Esophagus muscularis mucosa (tissue), 4 donors: ENCODE measurements at places on chromosomes 5 and 9. TPM values are rescaled to one million over a fixed set of nuclear protein-coding genes. Genes with fewer than 3 reads are reported as not detected.

- DNase-seq: no peak
- no peaks in the 10 kb centered on the region for H3K4me1 ChIP-seq
- no peak overlapping the region for H3K4me3 ChIP-seq
- no peak overlapping the region for H3K27ac ChIP-seq
- no peaks in the 10 kb centered on the region for H3K27me3 ChIP-seq
Measured at GRCh38 chr9:118473521-118473920, 769.3 kb downstream of the TLR4 start.

DNA sequence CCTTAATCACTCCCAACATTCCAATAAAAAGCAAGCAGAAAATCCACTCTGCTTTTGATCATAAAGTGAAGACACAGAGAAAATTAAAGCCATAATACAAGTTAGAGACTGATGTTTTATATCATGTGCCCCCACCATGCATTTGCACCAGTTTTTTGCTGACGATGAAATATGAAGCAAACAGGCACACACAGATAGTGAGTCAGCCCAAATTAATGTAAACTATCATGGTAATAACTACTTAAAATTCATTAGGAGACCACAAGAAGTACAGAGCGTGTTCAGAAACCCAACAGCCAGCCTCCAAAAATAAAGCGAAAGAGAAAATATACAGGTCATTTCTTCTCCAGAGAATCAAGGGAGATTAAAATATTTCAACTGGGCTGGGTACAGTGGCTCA is 46.4 kb upstream of the KDM4C start:
- DNase-seq: no peak
- H3K4me1 ChIP-seq: peaks cover 8% of the 10 kb centered on the region
- H3K27ac ChIP-seq: no peak overlapping the region
- no peaks in the 10 kb centered on the region for H3K36me3 ChIP-seq
- no peak overlapping the region for H3K4me3 ChIP-seq

DNA sequence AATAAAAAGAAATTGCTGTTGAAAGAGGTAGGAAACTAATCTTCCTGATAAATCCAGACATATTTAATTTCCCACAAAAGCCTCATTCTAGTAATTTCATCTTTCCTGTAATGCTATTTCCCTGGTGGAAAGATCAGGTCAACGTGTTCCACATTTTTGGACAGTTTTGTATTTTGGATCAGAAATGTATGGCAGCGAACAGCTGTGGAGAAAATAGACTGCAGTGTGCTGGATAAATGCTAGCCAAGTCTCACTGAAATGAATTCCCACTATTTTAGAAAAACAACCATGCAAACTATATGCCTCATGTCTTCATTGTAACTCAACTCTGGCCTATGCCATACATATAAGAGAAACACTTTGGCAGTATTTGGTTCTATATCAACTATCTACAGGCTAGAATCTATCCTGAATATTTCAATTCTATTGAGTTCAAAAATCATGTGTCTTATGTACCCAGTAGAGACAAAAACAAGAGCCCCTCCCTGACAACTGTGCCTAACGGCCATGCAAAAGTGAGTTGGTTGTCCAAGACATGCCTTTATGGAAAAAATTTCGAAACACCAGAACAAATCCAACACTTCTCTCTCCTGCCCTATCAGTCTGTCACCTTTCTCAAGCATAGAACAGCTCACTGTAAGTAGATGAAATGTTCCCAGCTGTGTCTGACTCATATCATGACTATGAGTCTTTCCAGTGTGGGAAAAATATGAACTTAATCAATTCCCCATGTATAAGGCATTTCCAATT is 191.3 kb upstream of the NREP start:
- no peak for DNase-seq
- H3K27ac ChIP-seq: no peak overlapping the region
- no peak overlapping the region for H3K4me3 ChIP-seq
- no peaks in the 10 kb centered on the region for H3K27me3 ChIP-seq

The TAF11L10 gene
- total RNA-seq: not detected

The CCNJL gene
- total RNA-seq: 2.5 TPM

DNA sequence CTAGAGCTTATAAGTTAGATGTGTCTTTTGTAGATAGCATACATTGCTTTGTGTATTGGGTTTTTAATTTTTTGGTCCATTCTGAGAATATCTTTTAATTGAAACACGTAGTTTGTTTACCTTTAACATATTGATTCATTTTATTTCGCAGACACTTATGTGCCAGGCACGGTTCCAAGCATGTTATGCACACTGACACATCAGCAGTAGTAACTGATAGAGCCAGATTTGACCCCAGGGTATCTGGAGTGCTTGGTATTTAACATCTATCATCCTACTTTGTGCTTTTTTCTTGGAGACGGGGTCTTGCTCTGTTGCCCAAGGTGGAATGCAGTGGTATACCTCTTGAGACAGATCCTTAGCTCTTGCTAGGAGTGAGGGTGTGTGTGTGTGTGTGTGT is 71.9 kb downstream of the USP20 start:
- H3K4me3 ChIP-seq: no peak overlapping the region
- H3K4me1 ChIP-seq: peaks cover 20% of the 10 kb centered on the region
- no peak for DNase-seq
- no peak overlapping the region for H3K27ac ChIP-seq
- H3K27me3 ChIP-seq: no peaks in the 10 kb centered on the region

- peak; percentile 88 for DNase-seq
- H3K27me3 ChIP-seq: no peaks in the 10 kb centered on the region
Measured at GRCh38 chr5:143649937-143650621, 161.9 kb upstream of the HMHB1 start.

DNA sequence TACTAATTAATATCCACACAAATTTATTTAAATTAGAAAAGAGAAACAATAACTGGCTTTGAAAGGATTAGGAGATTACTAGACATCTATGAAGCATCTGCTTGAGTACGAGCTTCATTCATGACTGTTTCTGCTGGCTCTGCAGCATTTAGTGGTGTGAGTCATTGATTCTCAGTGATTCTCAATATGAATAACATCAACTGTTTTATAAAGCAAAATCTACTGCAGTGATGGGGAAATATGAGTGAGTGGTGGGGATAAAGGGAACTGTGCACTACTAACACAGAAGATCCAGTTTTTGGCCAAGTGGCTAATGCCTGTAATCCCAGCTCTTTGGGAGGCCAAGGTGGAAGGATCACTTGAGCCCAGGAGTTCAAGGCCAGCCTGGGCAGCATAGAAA is 8.4 kb downstream of the FNBP1 start:
- H3K36me3 ChIP-seq: no peaks in the 10 kb centered on the region
- peaks cover 36% of the 10 kb centered on the region for H3K4me1 ChIP-seq
- no peaks in the 10 kb centered on the region for H3K27me3 ChIP-seq
- H3K27ac ChIP-seq: peak overlapping the region; percentile 97
- H3K4me3 ChIP-seq: no peak overlapping the region

The MEGF10 gene
- 2.9 TPM for total RNA-seq

DNA sequence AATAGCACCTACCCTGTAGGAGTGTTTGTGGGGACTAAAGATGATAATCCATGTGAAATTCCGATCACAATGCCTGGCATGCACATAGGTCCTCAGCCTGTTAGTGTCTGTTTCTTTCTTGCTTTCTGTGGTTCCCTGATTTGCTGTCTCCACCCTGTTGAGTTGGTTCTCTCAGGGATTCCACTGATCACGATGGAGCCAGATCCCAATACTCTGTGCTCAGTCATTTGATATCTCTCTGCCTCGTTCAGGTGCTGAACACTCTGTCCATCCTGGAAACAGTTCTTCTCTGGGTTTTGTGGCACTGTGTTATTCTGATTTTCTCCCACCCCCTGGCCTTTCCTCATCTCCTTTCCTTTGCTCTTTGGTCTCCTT is 60.8 kb downstream of the ARHGAP26 start:
- H3K27me3 ChIP-seq: no peaks in the 10 kb centered on the region
- H3K4me1 ChIP-seq: peaks cover 61% of the 10 kb centered on the region
- H3K4me3 ChIP-seq: no peak overlapping the region
- no peak overlapping the region for H3K27ac ChIP-seq

The ADAMTS6 gene
- 2.5 TPM for total RNA-seq

The PCDHGB2 gene
- total RNA-seq: 3.2 TPM

DNA sequence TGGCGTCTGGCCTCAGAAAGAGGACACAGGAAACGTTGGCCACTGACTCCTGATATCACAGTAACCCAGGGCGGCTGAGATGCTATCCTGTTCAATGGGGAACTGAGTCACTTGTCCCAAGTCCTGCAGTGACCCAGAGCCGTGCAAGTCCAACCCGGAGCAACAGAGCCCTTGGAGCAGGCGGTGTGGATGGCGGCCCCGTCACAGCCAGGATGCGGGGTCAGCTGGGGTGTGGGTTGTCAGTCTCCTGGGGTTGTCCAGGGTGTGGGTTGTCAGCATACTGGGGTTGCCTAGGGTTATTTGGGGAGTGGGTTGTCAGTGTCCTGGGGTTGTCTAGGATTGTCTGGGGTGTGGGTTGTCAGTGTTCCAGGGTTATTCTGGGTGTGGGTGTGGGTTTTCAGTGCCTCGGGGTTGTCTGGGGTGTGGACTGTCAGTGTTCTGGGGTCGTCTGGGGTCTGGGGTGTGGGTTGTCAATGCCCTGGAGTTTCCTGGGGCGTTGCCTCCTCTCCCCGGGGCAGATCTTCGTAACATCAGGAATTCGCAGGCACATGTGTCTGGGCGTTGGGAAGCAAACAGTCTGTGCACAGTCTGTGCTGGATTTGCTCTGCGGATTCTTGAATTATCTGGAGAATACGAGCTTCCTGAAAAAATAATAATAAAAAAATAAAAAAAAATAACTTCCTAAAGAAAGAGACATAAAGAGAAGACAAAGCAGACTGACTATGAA is 257.5 kb downstream of the PARP8 start:
- no peak overlapping the region for H3K27ac ChIP-seq
- no peak overlapping the region for H3K4me3 ChIP-seq
- H3K27me3 ChIP-seq: peaks cover 17% of the 10 kb centered on the region
- H3K36me3 ChIP-seq: no peaks in the 10 kb centered on the region
- no peaks in the 10 kb centered on the region for H3K4me1 ChIP-seq

DNA sequence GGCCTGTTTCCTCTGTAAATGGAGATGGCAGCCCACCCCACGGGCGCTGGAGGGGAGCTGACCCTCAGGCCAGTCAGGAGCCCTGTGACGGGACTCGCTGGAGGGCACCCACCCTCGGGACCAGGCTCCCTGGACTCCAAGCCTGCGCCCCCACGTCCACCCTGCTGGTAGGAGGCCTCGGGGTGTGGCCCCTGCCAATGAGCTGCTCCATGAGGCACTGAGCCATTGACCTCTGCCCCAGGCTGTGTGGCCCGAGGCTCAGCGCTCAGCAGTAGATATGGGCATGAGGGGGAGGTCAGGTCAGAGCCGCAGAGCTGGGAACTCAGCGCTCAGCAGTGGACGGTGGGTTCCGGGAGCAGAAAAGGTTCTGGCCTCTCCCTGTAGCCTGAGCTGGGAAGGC is 52.3 kb upstream of the EGFL7 start:
- peaks cover 37% of the 10 kb centered on the region for H3K4me1 ChIP-seq
- H3K36me3 ChIP-seq: no peaks in the 10 kb centered on the region
- H3K4me3 ChIP-seq: no peak overlapping the region
- no peaks in the 10 kb centered on the region for H3K27me3 ChIP-seq

- no peaks in the 10 kb centered on the region for H3K36me3 ChIP-seq
- H3K27ac ChIP-seq: peak overlapping the region; percentile 40
- DNase-seq: no peak
- peak overlapping the region; percentile 58 for H3K4me3 ChIP-seq
- peaks cover 7% of the 10 kb centered on the region for H3K4me1 ChIP-seq
- peaks cover 7% of the 10 kb centered on the region for H3K27me3 ChIP-seq
Measured at GRCh38 chr9:97039514-97039860, 545 bp upstream of the CTSV start.

The ADAMTS19 gene
- total RNA-seq: 23.4 TPM

DNA sequence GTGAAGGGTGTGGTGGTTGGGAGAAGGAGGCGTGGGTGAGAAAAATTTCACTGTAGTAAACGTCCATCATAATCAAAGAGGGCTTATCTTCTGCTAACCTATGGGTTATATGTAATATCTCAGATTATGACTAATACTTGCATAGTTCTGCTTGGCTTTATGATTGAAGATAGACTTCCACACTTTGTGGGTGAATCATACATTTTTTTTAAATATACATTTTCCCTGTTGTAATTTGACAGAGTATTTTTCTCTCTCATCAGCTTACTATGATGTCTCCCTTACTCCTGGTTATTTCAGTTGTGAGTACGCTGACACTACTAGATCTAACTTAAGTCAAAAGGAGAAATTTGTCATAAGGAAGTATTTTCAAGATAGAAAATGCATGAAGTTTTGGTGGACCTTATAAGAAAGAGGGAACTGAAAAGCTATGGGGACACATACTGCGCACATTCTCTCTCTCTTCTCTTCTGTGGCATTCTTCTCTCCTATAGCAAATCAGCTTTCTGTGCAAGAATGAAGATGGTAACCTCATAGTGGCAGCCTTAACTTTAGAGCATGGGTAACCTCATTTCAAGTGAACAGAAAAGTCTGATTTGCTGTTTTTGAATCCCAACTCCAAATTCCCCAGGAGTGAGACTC is 4.9 kb upstream of the JAK2 start:
- no peak for DNase-seq
- no peaks in the 10 kb centered on the region for H3K27me3 ChIP-seq
- no peak overlapping the region for H3K4me3 ChIP-seq
- H3K4me1 ChIP-seq: peaks cover 8% of the 10 kb centered on the region

The ALDOB gene
- total RNA-seq: 0.23 TPM

DNA sequence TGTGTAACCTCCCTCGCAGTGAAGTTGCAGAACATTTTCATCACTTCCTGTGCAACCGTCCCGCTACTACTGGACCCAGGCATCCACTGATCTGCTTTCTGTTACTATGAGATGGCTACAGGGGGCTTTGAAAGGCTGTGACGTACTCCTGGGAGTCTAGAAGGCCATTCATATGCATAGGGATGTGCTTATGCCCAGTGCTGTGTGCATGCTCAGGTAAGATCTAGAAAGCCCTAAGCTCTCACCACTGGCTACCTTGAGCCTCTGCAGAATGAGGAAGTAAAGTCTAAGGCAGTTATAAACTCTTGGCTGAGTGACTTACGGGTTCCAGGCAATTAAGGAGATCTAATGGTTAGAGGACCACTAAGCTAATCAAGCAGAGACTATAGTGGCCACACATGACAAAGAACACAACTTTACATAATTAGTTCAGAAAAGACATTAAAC is 11.8 kb downstream of the HNRNPAB start:
- H3K4me3 ChIP-seq: no peak overlapping the region
- H3K36me3 ChIP-seq: peaks cover 72% of the 10 kb centered on the region
- DNase-seq: no peak
- no peak overlapping the region for H3K27ac ChIP-seq
- no peaks in the 10 kb centered on the region for H3K4me1 ChIP-seq
